ENCODE measurements at places on chromosomes 5 and 9. TPM values are rescaled to one million over a fixed set of nuclear protein-coding genes. Genes with fewer than 3 reads are reported as not detected.

GRCh38 chr5:168908207-168908606, 329.0 kb upstream of the PANK3 start:
- no peaks in the 10 kb centered on the region for H3K4me1 ChIP-seq
- DNase-seq, result no peak
- H3K27me3 ChIP-seq, result peaks cover 13% of the 10 kb centered on the region
- H3K27ac ChIP-seq, result no peak overlapping the region
- no peak overlapping the region for H3K4me3 ChIP-seq
- no peaks in the 10 kb centered on the region for H3K36me3 ChIP-seq

- H3K27me3 ChIP-seq, result peaks cover 4% of the 10 kb centered on the region
- no peak overlapping the region for H3K27ac ChIP-seq
- H3K4me1 ChIP-seq, result peaks cover under 1% of the 10 kb centered on the region
- DNase-seq, result no peak
- no peak overlapping the region for H3K4me3 ChIP-seq
- H3K36me3 ChIP-seq, result no peaks in the 10 kb centered on the region
These were observed 92.5 kb downstream of the SNX24 start for GRCh38 chr5:122937914-122938313.

- H3K4me3 ChIP-seq, result no peak overlapping the region
- no peak for DNase-seq
- H3K27ac ChIP-seq, result no peak overlapping the region
- no peaks in the 10 kb centered on the region for H3K27me3 ChIP-seq
- no peaks in the 10 kb centered on the region for H3K4me1 ChIP-seq
These were observed 667.2 kb upstream of the ZNF608 start for GRCh38 chr5:125413496-125414274.

DNA sequence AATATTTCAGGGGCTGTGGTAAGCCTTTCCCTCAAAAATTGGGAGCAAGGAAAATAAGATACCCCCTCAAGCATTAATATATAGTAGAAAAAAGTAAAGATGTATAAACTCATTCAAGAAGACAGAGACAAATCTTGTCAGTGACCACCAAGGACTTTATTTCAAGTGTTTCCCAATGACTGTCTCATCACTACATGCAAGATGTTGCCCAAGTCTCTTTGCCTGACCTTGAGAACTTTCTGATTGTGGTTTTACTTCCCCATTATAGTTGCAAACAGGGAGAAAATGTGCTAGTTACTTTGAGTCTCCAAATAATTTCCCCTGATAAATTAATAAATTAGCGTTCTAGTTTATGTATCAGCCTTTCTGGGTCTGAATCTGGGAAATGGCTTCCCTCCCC, 4.0 kb upstream of the SLC46A2 start:
- H3K36me3 ChIP-seq, result no peaks in the 10 kb centered on the region
- peaks cover 6% of the 10 kb centered on the region for H3K4me1 ChIP-seq
- H3K4me3 ChIP-seq, result no peak overlapping the region

GRCh38 chr5:41722359-41722950, 147.8 kb downstream of the OXCT1 start:
- peaks cover 17% of the 10 kb centered on the region for H3K27me3 ChIP-seq
- DNase-seq, result no peak
- no peak overlapping the region for H3K27ac ChIP-seq
- no peak overlapping the region for H3K4me3 ChIP-seq
- no peaks in the 10 kb centered on the region for H3K4me1 ChIP-seq

GRCh38 chr5:81994679-81995078, 22.9 kb downstream of the ATG10 start:
- no peaks in the 10 kb centered on the region for H3K27me3 ChIP-seq
- no peak for DNase-seq
- H3K4me3 ChIP-seq, result no peak overlapping the region
- H3K36me3 ChIP-seq, result peaks cover 61% of the 10 kb centered on the region
- H3K4me1 ChIP-seq, result peaks cover 6% of the 10 kb centered on the region

- no peak overlapping the region for H3K4me3 ChIP-seq
- no peak for DNase-seq
- no peaks in the 10 kb centered on the region for H3K36me3 ChIP-seq
- H3K4me1 ChIP-seq, result no peaks in the 10 kb centered on the region
- H3K27ac ChIP-seq, result no peak overlapping the region
- no peaks in the 10 kb centered on the region for H3K27me3 ChIP-seq
These were observed 1290.3 kb upstream of the CDH9 start for GRCh38 chr5:28328681-28329080.

DNA sequence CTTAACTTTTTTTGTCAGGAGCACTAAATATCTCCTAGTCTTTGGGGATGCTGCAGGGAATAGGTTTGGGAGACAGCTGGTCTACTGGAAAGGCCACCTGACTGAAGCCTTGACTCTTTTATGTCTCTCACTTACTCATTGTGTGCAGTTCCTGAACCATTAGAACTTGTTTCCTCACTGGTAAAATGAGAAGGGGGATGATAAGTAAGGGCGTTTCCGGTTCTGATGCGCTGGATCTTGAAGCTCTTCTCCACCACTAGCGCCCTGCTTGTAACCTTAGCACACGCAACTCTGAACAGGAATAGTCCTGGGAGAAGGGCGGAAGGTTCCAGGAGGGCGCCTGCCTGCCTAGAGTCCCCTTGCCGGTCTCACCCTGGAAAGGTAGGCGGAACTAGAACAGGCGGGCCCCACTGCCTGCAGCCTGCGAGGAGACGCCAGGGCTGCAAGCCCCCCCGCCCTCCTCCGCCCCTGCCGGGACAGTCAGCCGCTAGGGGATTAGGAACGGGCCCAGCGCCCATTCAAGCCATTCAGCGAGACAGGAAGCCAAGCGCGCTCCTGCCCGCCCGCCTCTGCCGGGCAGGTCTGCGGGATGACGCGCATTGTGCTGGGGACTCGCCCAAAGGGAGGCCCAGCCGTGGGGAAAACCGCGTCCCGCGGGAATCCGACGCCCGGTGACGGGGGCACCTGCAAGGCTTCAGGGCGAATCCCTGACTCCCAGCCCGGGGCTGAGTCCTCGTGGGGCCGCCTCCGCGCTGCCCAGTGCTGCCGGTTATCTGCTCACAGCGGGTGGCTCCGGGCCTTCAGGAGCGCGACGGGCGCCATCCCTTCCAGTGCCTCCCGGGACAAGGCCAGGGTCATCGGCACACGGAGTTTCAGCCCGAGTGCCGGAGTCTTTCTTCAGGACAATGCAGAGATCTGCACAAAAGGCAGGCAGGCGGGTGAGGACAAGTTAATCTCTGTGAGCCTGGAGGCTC, 44.0 kb upstream of the XPA start:
- DNase-seq, result peak; percentile 59
- H3K4me1 ChIP-seq, result peaks cover 6% of the 10 kb centered on the region
- peak overlapping the region; percentile 65 for H3K4me3 ChIP-seq

GRCh38 chr9:84001621-84002020, 21.0 kb downstream of the RMI1 start:
- peaks cover 37% of the 10 kb centered on the region for H3K36me3 ChIP-seq
- H3K27me3 ChIP-seq, result no peaks in the 10 kb centered on the region
- DNase-seq, result no peak
- peaks cover 10% of the 10 kb centered on the region for H3K4me1 ChIP-seq
- H3K27ac ChIP-seq, result peak overlapping the region; percentile 30
- H3K4me3 ChIP-seq, result no peak overlapping the region

Gene PCDHA12
- total RNA-seq, result not detected

- no peak for DNase-seq
- no peak overlapping the region for H3K4me3 ChIP-seq
- H3K4me1 ChIP-seq, result peaks cover 12% of the 10 kb centered on the region
These were observed 4.7 kb downstream of the SH3RF2 start for GRCh38 chr5:145941096-145941447.

- no peaks in the 10 kb centered on the region for H3K4me1 ChIP-seq
- no peak overlapping the region for H3K27ac ChIP-seq
- no peaks in the 10 kb centered on the region for H3K36me3 ChIP-seq
These were observed 6.5 kb downstream of the PLCXD3 start for GRCh38 chr5:41503860-41504259.

DNA sequence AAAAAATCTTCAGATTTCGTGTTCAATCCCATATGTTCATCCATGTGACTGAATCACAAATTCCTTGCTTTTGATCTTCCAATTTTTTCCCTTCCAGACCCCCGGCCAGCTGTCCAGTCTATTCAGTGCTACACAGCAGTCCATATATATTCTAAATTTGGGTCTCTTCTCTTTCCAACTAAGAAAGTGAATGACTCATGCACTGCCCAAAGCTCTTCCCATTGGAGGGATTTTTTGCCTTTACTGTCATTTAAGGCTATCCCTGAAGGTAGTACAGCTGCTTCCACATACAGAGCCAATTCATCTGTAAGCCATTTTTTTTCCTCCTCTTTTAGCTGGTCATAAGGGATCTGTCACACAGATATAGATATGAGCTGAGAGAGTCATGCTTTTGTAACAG, 478.3 kb downstream of the DMRT2 start:
- H3K27ac ChIP-seq, result no peak overlapping the region
- no peaks in the 10 kb centered on the region for H3K36me3 ChIP-seq

- H3K36me3 ChIP-seq, result no peaks in the 10 kb centered on the region
- H3K27me3 ChIP-seq, result peaks cover 6% of the 10 kb centered on the region
- DNase-seq, result no peak
- no peak overlapping the region for H3K4me3 ChIP-seq
- no peak overlapping the region for H3K27ac ChIP-seq
These were observed 174.6 kb upstream of the ZNF608 start for GRCh38 chr5:124920909-124921666.

Gene PCDHGA7
- total RNA-seq, result 0.26 TPM

All from activated naive CD8-positive, alpha-beta T cell treated with anti-CD3 and anti-CD28 coated beads, Interleukin-2, amount 10 ng/mL, durations not matched to agents 7 days and 5 days (primary cell).